ENCODE measurements at places on chromosomes 16 and 17.
A peak's percentile ranks its signal among the peaks of the same experiment; 100 is the strongest.

GRCh38 chr17:50629902-50630301 is 4.8 kb upstream of the ABCC3 start:
- DNase-seq = no peak

DNA sequence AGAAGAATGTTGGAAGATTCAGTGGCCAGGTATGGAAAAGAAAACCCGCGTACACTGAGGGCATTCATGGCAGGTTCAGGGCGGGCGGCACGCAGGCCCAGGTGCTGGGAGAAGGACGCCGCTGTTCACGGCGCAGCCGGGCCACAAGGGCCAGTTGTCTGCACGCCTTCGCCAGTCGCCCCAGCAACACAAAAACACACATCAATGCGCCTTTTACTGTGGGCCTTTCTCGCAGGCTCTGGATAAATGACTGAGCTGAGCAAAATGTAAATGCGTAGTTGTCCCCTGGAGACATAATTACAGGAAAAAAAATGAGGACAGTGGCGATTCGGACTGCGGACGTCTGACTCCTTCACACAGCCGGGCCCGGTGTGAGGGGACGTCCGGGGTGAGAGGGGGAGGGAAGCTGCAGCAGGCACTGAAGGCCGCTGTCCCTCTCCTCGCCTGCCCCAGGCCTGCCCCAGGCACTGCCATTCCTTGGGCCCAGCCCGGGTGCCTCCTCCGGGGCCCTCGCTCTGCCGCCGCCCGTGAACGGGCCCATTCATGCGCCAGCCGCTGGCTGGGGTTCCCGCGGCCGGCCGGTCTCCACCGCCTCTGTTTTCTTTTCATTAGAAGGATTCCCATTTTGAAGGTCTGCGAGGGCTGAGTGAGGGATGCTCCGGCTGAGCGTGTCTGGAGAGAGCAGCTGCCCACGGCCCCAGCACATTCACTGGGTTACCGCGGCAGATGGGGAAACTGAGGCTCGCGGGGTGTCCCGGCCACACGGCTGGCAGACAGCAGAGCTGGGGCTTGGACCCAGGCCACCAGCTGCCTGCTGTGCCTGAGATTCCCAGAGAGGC is 6.5 kb upstream of the ZNF469 start:
- no peak for DNase-seq

GRCh38 chr17:79865351-79866210 is 26.3 kb upstream of the CBX4 start:
- no peak for DNase-seq

- no peak for DNase-seq
These were observed 11.0 kb upstream of the CRISPLD2 start for GRCh38 chr16:84808826-84809225.

DNA sequence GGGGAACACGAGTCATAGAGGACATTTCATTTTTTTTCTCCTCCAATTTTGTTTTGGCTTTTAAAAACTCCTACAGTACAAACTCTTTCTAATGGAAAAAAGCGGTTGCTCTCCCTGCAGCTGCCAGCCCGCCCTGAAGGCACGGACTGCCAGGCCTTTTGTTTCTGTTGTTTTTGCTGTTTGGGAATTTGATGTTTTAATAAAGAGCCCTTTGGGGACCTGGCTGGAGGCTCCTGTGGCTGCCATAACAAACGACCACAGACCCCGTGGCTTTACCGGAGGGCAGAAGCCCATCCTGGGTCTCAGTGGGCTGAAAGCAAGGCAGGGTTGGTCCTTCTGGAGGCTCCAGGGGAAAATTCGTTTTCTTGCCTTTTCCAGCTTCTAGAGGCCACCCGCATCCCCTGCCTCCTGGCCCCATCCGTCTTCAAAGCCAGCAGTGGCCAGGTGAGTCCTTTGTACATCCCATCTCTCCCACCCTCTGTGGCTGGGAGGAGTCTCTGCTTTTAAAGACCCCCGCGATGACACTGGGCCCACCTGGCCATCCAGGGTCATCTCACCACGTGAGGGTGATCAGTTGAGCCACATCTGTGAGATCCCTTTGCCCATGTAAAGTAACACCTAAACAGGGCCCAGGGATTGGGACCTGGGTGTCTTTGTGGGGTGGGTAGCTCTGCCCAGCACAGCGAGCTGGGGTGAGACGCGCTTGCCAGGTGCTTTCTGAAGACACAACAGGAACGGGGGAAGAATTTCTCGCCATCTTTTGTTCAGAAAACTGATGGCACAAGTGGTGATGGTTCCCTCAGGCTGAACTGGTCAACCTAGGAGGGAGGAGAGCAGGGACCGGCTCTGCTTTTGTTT is 113.9 kb downstream of the BANP start:
- DNase-seq = no peak

- DNase-seq = no peak
These were observed 142.6 kb upstream of the CPHXL start for GRCh38 chr16:75868636-75869632.

GRCh38 chr17:83054518-83055125 is 24.8 kb upstream of the METRNL start:
- no peak for DNase-seq

DNA sequence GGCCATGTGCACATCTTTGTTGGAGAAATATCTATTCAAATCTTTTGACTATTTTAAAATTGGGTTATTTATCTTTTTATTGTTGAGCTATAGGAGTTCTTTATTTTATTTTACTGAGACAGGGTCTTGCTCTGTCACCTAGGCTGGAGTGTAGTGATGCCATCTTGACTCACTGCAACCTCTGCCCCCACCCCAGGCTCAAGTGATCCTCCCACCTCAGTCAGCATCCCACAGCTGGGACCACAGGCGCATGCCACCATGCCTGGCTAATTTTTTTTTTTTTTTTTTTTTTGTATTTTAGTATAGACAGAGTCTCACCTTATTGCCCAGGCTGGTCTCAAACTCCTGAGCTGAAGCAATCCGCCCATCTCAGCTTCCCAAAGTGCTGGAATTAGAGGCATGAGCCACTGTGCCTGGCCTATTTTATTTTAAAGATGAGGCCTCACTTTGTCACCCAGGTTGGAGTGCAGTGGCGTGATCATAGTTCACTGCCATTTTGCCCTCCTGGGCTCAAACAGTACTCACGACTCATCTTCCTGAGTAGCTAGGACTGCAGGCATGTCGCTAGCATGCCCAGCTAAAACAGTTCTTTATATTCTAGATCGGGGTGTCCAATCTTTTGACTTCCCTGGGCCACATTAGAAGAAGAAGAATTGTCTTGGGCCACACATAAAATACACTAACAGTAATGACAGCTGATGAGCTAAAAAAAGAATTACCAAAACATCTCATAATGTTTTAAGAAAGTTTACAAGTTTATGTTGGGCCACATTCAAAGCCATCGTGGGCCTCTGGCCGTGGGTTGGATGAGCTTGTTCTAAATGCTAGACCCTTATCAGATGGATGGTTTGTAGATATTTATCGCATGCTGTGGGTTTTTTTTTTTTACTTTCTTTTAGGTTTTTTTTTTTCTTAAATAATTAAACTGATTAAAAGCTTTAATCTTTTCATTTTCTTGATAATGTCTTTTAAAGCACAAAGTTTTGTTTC is 13.7 kb downstream of the TENT4B start:
- no peak for DNase-seq

DNA sequence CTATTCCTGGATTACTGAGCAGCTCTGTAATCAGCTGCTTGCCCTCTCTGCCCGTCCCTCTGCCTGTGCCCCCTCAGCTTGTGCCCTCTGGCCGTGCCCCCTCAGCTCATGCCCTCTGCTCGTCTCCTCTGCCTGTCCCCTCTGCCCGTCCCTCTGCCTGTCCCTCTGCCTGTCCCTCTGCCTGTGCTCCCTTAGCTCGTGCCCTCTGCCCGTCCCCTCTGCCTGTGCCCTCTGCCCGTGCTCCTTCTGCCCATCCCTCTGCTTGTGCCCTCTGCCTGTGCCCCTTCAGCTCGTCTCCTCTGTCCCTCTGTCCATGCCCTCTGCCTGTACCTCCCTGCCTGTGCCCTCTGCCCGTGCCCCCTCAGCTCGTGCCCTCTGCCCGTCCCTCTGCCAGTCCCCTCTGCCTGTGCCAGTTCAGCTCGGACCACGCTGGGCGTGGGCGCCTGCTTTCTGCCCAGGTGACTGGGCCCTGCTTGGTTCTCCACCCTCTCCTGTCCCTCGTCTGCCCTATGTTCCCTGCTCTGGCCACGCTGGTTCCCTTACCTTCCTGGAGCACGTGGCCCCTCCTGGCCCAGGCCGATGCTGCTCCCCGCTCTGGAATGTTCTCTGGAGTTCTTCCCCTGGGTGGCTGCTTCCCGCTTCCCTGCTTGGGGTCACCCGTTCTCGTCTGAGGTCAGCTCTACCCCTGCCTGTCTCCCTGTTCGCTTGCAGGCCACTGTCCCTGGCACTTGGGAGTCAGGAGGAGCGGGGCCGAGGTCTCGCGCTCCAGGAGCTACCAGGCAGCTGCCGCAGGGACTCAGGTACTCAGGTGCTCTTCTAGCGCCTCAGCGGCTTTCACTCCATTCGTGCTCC is 63.9 kb downstream of the BANP start:
- no peak for DNase-seq

- DNase-seq = no peak
These were observed 105.7 kb upstream of the RCVRN start for GRCh38 chr17:10010752-10011151.

DNA sequence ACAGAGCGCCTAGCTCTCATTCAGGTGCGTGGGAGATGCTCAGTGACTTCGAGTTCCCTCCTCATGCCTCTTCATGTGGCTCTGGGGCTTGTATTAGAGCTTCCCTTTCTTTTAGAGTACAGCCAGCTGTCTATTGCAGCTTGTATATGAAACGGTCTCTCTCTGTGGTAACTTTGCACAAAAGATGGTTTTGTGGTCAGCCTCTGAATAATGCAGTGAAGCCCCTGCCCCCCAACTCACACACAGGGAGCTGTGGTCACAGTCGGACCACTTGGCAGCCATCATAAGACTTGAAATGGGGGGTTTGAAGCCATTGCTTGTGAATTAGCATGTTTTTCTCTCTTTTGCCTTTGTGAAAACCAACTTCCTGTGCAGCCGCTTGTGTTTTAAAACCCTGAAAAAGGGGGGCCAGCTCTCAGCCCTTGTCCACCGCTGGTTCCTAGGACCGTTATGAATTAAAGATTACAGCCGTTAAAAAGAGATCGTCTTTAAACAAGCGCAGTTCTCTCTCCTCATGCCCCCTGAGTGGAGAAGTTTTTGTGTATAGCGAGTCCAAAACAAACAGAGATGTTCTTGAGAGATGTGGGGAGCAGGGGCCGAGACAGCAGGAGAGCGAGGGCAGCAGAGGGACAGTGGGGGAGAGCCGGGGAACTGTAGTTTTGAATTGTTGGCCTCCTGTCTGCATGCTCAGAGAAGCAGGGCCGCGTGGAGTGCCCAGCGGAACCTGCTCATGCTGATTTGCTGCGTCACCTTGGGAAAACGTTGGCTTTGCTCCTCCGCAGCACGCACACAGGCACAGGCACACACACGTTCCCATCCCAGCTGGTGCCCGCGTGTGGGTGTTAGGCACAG is 199.0 kb downstream of the MSI2 start:
- DNase-seq = peak; percentile 19

DNA sequence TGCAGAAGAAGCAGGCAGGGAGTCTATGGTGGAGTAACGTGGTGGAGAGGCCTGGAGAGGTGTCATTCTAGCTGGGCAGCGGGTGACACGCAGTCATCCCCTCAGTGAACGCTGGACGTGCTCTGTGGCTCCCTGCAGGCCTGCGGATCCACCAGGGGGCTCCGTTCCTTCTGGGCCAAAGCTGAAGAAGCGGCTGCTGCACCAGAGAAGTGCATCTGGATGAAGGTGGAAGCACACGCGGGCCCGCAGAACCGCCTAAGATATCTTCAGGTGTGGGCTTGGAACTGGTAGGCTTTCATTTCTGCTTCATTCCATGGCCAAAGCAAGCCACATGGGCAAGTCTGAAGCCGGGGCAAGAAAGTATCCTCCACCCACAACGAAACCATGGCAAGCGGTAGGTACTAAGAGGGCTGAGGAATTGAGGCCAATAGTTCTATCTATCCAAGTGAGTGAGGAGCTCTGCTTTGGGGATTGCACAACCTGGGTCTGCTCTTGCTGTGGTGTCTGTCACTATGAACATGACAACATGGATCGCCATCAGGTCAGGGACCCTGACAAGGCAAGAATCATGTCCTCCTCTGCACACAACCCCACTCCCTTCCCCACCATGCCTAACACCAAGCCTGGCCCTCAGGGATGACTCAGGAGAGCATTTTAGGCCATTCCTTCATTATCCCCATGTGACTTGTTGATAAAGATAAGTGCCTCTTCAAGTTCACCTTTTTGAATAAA is 78.9 kb upstream of the FBXO47 start:
- DNase-seq = no peak

- no peak for DNase-seq
These were observed 55.7 kb downstream of the OR1D5 start for GRCh38 chr17:3007651-3008121.

DNA sequence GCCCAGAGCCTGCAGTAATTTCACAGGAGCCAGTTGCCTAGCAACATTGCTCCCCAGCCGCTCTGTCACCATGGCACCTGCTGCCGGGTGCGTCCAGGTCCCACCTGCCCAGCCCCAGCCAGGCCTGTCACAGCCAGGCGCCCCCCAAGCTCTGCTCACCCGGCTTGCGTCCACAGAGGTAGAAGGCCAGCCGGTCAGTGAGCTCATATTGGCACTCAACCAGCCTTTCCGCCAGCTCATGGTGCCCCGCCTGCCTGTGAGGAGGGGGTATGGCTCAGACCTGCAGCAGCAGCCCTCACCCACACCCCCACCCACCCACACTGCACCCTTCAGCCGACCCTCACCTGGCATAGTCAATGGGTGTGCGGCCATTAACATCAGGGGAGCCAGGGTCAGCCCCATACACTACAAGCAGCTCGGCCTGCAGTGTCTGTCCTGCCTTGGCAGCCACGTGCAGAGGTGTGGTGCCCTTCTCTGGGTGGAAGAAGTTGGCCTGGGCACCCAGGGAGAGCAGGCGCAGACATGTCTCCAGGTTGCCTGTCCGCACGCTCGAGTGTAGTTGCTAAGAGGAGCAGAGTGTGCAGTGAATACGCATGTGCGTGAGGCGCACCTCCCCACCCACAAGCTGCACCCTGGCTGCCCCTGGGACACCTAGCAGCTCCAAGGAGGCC is 7.7 kb downstream of the GIT1 start:
- DNase-seq = no peak

Data from CD4-positive, alpha-beta T cell treated with Interleukin-1 beta for 1 hour (primary cell).